NCI-H2081 treated with DMSO at 0.1 percent for 48 hours (cell line): ENCODE measurements at places on chromosomes 12 and 14.

GRCh38 chr12:105588106-105588505, 257.6 kb downstream of the C12orf75 start:
- no peak for DNase-seq

DNA sequence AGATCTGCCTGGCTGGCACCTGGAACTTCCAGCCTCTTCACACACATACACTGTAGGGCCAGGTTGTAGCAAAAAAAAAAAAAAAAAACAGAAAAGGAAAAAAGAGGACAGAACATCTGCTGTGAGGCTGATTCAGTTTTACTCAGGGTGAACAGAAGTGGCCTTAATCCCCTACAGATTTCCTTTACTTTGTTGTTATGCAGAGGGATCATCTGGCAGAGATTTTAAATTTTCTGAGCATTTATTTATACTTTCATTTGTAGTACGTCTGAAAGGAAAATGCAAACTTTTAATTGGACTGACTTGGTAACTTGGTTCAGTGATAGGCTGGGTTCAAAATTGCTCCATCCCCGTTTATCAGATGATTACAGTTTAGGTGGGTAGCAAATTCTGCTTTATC, 50.8 kb upstream of the PRICKLE1 start:
- DNase-seq = no peak

DNA sequence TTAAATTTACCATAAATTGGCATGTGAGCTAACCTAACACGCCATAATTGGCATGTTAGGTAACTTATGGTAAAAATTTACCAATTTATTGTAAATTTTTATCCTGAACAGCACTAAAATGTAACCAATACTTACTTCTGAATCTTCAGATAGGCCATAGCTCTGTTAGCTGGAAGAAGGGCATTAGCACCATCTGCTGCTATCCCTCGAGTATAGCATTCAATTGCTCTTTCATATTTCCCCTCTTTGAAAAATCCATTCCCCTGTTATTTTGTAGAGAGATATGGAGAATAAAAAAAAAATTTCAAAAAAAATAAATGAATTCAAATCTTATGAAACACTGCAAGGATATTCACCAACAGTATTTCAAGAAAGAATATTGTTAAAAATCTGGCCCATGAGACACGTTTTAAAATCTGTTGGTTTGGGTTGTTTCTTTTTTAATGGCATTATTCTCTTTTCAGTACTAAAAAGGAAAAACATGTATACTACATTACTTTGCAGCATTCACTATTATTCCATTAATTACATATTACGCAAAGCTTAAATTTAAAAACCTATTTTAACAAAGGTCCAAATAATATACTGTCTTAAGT, 19.1 kb downstream of the RPAP3 start:
- DNase-seq = no peak

DNA sequence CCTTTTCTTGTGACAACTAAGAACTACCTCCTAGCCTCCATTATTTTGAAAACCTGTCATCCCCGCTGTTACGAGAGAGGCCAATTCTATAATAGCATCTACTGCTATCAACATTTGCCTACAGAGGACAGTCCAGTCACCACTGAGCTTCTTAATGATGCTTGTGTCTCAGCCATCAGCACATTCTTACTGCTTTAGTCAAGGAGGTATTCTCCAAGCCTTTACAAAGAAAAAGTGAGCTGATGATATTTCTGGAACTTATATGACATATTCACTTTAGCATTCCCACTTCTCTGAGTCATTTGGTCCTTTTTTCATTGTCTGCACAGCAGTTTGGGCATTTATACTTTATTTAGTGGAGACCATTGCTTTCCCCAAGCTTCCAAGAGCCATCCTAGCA, 497.7 kb upstream of the RPL10L start:
- no peak for DNase-seq

DNA sequence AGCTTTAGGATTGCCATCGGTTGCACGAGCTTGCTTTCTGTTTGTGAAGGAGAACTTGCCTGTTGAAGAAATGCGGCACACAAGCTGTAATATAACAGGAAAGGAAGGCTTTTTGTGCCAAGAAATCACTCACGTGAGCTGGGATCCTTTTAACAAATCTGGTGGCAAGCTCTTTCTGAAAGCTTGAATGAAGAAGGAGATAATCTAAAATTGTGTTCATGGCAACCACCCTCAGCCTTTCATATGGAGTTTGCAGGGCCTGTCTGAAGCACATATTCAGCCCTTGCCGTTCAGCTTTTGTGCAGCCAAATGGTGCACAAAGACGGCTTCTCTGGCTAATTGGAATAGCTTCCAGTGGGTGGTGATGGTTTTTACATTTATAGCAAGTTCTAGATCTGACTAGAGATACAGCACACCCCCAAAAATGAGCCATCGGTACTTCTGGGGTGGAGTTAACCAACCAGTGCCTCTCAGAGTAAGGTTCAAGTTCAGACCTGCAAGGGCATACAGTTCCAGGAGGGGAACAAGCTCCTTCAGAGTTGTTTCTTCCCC, 107.4 kb downstream of the AEBP2 start:
- DNase-seq = no peak
